ENCODE measurements at places on chromosomes 1 and 21.

- no peak overlapping the region for H3K27ac ChIP-seq
- H3K4me1 ChIP-seq, result no peaks in the 10 kb centered on the region
- DNase-seq, result no peak
- H3K4me3 ChIP-seq, result no peak overlapping the region
- H3K27me3 ChIP-seq, result peaks cover 23% of the 10 kb centered on the region
- H3K36me3 ChIP-seq, result no peaks in the 10 kb centered on the region
Observed at GRCh38 chr1:152870831-152871730, 7.0 kb upstream of the SMCP start.

DNA sequence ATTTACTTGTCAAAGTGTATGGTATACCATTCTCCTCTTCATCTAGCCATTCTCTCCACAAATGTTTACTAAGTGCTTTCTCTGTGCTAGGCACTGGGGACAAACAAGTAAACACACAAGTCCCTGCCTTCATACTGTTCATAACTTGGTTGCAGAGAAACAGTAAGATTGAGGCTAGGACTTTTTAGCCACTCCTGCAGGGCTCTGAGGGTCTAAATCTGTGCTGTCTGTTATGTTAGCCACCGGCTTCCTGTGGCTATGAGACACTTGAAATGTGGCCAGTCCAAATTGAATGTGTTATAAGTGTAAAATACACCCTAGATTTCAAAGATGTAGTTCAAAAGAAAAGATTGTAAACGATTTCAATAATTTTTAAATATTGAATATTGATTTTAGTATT is 50.2 kb downstream of the AZIN2 start:
- no peak overlapping the region for H3K27ac ChIP-seq
- H3K4me1 ChIP-seq, result peaks cover 19% of the 10 kb centered on the region
- H3K27me3 ChIP-seq, result no peaks in the 10 kb centered on the region
- no peak overlapping the region for H3K4me3 ChIP-seq
- no peaks in the 10 kb centered on the region for H3K36me3 ChIP-seq
- no peak for DNase-seq

- peak overlapping the region; percentile 94 for H3K4me3 ChIP-seq
- no peak for DNase-seq
- no peaks in the 10 kb centered on the region for H3K27me3 ChIP-seq
- peak overlapping the region; percentile 87 for H3K27ac ChIP-seq
Observed at GRCh38 chr1:23868557-23869016, 497 bp upstream of the FUCA1 start.

GRCh38 chr1:67759066-67759465 is 74.1 kb downstream of the GADD45A start:
- peaks cover 19% of the 10 kb centered on the region for H3K27me3 ChIP-seq
- no peak overlapping the region for H3K27ac ChIP-seq
- H3K4me3 ChIP-seq, result no peak overlapping the region
- H3K4me1 ChIP-seq, result peaks cover 8% of the 10 kb centered on the region
- no peaks in the 10 kb centered on the region for H3K36me3 ChIP-seq
- DNase-seq, result no peak

- H3K27ac ChIP-seq, result no peak overlapping the region
- H3K4me3 ChIP-seq, result no peak overlapping the region
- H3K27me3 ChIP-seq, result no peaks in the 10 kb centered on the region
- H3K36me3 ChIP-seq, result peaks cover 7% of the 10 kb centered on the region
Observed at GRCh38 chr21:30072496-30072895, 94.1 kb downstream of the CLDN17 start.

GRCh38 chr1:49102752-49103151 is 326.1 kb upstream of the BEND5 start:
- H3K36me3 ChIP-seq, result no peaks in the 10 kb centered on the region
- no peak for DNase-seq
- no peaks in the 10 kb centered on the region for H3K4me1 ChIP-seq
- H3K4me3 ChIP-seq, result no peak overlapping the region

- no peak for DNase-seq
- no peak overlapping the region for H3K4me3 ChIP-seq
- H3K4me1 ChIP-seq, result peaks cover 3% of the 10 kb centered on the region
- H3K27me3 ChIP-seq, result no peaks in the 10 kb centered on the region
- no peak overlapping the region for H3K27ac ChIP-seq
Observed at GRCh38 chr1:45654540-45655280, 30.9 kb upstream of the CCDC17 start.

- DNase-seq, result no peak
- no peak overlapping the region for H3K27ac ChIP-seq
- no peak overlapping the region for H3K4me3 ChIP-seq
- no peaks in the 10 kb centered on the region for H3K4me1 ChIP-seq
- no peaks in the 10 kb centered on the region for H3K36me3 ChIP-seq
Observed at GRCh38 chr1:42427240-42427639, 28.6 kb downstream of the ZMYND12 start.
